Activated naive CD4-positive, alpha-beta T cell treated with anti-CD3 and anti-CD28 coated beads, Interleukin-2, amount 50 U/mL, for 72 hours (primary cell): ENCODE measurements at places on chromosomes 11 and 22.
A peak's percentile ranks its signal among the peaks of the same experiment; 100 is the strongest.

DNA sequence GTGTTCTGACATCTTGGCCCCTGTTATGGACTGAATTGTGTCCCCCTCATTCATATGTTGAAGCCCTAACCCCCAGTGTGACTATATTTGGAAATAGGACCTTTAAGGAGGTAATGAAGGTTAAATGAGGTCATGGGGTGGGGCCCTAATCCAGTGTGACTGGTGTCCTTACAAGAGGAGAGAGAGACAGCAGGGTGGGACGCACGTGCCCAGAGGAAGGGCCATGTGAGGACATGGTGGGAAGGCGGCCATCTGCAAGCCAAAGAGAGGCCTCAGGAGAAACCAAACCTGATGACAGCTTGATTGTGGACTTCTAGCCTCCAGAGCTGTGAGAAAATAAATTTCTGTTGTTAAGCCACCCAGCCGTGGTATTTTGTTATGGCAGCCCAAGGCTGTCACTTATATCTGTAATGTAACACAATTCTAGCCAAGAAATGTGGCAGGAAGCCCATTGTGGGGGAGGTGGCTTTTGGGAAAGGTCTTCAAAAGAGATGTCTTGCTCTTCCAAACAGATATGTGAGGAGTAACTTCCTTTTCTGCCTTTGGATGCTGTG lies 23.7 kb downstream of the SLC22A6 start:
- DNase-seq, result no peak

DNA sequence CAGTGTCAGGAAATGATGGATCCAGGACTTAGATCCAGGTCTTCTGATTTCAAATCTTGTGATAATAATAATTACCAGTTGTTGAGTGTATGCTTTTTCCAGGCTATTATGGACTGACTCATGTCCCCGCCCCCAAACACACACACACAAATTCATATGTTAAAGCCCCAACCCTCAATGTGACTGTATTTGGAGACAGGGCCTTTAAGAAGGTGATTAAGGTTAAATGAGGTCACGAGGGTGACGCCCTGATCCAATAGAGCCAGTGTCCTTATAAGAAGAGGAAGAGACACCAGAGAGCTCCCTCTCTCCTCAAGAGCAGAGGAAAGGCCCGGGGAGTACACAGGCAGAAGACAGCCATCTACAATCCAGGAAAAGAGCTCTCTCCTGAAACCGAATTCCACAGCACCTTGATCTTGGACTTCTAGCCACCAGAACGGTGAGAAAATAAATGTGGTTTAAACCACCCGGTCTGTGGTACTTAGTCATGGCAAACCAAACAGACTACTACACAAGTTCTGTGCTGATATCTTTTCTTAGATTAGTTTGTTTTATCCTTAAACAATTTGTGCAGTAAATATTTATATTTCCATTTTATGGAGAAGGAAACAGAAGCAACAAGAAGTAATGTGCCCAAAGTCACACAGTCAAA lies 8.2 kb downstream of the TMPRSS5 start:
- no peak for DNase-seq

DNA sequence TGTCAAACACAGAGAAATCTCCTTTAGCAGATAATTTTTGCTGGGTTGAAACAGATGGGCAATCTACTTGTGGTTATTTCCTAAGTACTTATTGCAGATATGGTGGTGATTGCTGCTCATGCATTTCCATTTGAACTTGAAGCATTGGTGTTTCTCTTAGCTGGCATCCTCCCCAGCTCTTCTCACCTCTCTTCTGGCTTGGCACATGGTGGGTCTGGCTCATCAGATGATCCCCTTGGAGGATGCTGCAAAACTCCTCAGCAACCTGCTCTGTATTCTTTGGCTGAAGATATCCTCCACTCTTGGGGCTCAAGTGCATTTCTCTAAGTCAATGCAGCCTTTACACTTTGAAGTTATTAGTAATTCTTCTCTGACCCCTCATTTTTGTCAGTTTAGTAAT lies 87.3 kb upstream of the MYO18B start:
- no peak for DNase-seq

DNA sequence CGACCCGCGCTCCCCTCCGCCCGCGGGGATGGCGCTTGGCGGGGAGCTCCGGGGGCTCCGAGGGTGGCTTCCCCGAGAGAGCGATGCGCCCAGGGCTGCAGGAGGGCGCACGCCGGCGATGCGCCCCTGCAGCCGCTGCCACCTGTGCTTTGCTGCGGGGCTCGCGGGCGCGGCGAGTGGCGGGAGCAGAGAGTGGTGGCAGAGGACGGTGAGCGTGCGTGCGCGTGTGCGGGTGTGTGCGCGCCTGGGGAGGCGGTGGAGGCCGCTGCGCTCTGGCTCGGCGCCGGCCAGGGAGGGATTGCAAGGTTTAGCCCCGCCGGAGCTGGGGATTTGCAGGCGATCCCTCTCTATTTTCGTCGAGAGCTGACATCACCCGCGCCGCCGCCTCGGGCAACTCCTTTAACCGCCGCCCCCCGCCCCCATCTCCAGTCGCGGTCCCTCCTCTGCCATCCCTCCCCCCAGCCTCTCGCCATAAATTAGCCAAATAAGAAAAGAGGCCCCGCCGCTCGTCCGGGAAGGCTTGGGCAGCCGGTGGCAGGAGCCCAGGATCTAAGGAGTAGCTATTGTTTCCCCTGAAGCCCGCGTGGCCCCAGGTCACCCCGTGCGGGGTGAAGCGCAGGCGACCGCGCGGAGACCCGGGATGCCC lies at the start of gene SLC1A2:
Gene SLC1A2, minus strand, starts transcription at position 375 of the 646 bp plus-strand sequence. CDS start 592 bp downstream, outside the sequence.
- DNase-seq, result no peak

- peak; percentile 4 for DNase-seq
Measured at GRCh38 chr11:113874581-113875233, 665 bp downstream of the USP28 start.
